T-helper 17 cell (primary cell): ENCODE measurements at places on chromosomes 3 and 15.

DNA sequence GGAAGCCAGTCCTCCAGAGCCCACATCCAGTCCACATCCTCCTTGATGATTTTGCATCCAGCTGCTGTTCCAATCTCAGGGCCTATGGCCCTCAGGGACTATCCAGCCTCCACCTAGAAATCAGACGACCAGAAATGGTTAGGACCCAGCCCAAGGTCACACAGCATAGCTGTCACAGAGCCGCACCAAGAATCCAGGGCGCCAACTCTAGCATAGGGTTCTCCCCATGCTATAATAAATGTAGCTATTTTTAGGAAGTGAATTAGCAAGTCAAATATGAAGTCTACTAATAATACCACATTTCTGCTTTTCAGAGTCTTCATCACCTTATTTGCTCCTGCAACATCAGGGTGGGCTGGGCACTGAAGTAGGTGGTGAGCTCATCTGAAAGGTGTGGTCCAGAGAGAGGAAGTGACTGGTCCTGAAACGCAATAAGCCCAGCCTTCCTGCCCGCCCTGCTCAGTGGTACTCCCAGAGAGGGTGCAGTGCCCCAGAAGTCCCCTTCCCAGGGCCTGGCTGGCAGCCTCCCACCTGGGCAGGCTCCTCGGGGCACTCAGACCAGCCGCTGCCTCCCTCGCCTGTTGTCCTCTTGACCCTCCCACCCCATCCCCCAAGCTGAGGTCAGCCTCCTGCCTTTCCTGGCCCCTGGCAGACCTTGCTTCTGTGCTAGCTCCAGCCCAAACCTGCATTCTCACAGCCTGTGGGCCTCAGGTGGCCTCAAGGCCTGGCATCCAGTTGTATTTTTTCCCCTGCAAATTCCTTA, 17.6 kb upstream of the CYP11A1 start:
- DNase-seq = no peak

DNA sequence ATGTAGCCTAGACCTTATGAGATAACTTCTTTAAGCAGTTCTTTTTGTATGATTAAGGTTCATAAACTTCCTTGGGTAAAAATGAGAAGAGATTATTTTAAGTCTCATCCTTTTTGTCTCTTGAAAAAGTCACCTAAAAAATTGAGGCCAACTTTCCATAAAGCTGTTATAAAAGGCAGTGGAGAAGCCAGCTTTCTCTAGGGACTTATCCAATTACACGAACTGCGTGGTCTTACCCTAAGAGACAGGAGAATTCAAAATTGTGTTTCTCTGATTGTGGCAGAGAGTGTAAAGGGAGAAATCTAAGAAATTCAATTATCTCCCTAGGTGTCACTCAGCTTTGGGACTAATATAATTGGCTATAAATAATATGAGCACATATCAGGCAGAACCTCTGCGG, 262.0 kb downstream of the SHOX2 start:
- no peak for DNase-seq

GRCh38 chr3:123310741-123311140, 109.0 kb downstream of the SEC22A start:
- DNase-seq = no peak

DNA sequence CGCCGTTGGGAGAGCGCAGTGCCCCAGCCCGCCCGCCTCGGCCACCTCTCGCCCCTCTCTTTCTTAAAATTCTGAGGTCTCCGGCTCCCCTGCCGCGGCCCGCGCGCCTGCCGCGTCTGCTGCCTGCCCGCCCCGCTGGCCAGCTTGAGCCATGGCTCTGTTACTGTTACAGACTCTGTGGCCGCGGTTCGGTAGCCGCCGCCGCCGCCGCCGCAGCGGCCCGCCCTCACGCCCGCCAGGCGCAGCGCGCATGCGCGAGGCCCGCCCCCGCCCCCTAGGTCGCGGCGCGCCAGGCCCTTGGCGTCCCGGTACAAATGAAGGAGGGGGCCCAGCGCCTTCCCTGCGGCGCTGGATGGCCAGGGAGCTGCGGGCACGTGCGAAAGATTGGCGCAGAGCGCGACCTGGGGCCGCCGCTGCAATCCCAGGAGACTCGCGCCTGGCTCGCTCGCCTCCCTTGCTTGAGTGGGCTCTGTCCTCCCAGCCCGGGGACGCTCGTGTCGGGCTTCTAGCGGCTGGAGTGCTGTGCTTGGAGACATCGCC, at the start of gene ONECUT1:
Gene ONECUT1, minus strand, starts transcription at position 168 of the 540 bp plus-strand sequence. CDS start 452 bp downstream, outside the sequence.
- DNase-seq = peak; percentile 45

GRCh38 chr3:43074482-43074881, 31.4 kb downstream of the POMGNT2 start:
- no peak for DNase-seq

DNA sequence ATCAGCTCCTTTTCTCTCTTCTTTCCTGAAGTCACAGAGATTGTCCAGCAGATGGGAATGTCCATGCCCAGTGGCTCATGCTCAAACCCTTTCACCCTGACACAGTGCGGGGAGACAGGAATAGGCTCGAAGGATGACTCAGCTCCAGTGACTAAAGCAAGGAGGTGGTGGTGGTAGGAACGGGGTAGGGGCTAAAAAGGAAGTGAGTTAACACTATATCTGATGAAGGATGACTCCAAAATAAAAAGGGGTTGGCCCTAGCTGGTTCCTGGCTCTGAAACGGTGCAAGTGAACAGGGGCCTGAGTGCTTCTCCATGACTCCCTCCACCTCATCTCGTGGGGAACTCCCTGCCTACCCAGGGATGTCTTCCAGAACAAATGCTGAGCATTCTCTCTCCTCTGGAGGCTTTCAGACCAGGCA, 167.4 kb upstream of the LPP start:
- no peak for DNase-seq

- DNase-seq = no peak
These were observed 16.6 kb downstream of the TMEM158 start for GRCh38 chr3:45209526-45209925.

GRCh38 chr3:112858410-112859069, 11.9 kb upstream of the CD200R1L start:
- DNase-seq = no peak

- DNase-seq = no peak
These were observed 10.6 kb upstream of the PARL start for GRCh38 chr3:183895296-183895695.

DNA sequence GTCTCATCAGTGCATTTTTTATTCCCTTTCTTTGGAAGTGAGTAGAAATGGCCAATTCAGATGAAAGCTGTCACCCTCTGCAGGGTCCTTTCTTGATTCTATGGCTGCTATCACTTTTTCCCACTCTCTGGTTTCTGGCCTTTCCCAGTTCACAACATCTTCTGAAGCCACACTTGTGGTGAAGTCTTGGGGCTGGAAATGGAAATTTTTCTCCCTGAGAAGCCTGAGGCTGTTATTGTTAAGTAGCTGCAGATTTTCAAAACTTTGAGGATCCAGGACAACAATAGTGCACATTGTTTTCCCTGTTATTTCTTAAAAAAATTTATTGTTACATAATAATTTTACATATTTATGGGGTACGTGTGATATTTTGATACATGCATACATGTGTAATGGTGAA, 250.3 kb upstream of the RASGRP1 start:
- DNase-seq = no peak

- DNase-seq = no peak
These were observed 11.7 kb downstream of the PXYLP1 start for GRCh38 chr3:141243271-141243707.

DNA sequence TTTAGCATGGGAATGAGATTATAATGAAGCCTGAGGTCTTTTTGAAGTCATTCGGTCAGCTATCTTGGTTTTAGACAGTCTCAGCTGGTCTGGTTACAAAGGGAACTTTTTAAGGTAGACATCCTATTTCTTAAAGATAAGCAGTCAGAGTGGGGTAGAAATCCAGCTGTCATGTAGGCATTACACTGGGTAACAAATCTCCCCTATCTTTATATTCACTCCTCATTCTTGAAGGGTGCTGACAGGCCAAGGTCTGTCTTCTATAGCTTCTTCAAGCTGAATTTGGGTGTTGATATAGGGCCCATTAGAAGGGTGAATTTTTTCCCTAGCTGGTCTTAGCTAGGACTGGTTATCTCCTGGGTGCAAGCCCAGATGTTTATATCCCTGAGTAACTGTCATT, 21.2 kb upstream of the NDN start:
- DNase-seq = no peak

- no peak for DNase-seq
These were observed 894 bp upstream of the TM4SF4 start for GRCh38 chr3:149473357-149474249.

DNA sequence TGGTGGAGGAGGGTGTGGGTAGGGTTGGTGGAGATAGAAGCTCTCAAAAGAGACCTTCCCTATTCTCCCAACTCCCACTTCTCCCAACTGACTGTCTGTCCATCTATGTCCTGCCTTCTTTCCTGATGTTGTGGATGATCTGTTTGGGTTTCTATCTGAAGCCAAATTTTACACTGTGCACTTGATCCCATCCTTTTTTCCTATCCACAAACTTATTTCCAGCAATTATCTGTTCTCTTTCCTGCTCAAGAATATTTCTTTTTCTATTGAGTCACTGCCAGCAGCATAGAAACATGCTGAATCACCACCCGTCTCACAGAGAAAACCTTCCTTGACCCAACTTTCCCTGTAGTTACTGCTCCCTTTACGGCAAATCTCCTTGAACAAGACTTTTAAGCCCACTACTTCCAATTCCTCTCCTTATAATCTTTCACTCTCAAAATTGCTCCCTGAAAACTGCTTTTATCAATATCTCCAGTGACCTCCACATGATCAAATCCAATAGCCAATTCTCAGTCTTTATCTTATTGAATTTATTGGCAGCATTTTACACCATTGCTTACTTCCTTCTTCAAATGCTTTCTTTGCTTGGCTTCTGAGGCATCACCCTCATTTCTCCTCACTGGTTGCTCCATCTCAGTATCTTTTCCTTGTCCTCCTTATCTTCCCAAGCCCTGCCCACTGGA, 141.2 kb upstream of the SLC7A14 start:
- no peak for DNase-seq

DNA sequence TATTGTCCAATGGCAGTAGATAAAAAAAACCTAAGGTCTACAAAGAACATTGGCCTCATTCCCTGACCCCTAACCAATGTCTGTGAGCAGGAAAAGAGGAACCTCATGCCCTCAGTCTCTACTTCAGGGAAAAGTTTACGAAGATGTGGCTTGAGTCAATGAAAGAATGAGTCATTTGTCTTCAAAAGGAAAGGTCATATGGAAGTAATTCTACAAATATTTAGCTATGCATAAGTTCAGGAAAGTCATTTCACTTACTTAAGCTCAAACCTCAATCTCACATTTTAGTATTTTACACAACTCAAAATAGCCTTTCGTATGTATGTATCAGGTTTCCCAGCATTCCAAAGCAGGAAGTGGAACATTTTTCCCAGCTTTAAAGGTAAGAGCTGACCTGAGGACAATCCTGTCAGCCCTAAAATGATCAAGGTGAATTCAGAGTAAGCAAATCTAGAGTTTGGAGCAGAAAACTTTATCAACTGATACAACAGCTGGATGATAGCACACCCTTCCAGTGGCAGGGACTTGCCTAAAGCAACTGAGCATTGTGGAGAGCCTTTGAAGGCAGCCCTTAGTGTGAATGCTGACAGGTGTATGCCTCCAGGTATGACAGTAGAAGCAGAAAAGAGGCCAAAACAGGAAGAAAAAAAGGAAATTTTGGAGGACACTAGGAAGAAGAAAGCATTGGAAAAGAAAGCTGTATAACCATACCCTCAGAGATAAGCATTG, 53.9 kb upstream of the ACKR4 start:
- DNase-seq = no peak

DNA sequence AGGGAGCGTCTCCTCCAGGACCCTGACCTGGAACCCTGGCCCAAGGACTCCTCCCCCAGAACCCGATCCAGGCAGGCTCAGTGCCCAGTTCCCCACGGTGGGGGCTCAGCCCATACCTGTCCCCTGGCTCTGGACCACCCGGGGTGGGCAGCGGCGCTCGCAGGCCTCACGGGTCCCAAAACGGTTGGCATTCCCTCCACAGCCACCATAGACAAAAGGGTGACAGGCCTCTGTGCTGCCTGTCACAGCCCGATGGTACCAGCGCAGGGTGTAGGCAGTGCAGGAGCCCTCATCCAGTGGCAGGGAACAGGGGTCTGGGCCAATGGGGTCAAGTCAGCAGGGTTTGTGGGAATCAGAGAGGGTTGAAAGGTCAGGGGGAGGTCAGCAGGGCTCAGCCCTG, 1.1 kb upstream of the UCN2 start:
- no peak for DNase-seq

DNA sequence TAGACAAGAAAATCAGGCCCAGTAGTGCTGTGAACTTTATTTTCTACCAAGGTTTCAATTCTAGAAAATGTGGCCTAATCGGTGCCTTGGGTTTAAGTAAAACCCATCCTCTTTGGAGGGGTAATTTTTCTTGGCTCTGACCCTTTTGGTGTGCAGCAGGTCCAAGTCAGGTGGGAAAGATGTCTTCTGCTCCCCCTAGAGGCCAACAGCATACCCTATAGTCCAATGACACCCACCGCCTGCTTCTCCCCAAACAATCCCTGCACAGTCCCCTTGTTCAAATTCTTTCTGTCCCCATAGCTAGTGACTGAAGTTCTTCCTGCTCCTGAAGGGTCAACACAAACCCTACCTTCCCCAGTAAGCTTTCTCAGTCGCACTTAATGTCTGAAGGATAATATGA, 261.8 kb upstream of the GOLGA6L4 start:
- no peak for DNase-seq

DNA sequence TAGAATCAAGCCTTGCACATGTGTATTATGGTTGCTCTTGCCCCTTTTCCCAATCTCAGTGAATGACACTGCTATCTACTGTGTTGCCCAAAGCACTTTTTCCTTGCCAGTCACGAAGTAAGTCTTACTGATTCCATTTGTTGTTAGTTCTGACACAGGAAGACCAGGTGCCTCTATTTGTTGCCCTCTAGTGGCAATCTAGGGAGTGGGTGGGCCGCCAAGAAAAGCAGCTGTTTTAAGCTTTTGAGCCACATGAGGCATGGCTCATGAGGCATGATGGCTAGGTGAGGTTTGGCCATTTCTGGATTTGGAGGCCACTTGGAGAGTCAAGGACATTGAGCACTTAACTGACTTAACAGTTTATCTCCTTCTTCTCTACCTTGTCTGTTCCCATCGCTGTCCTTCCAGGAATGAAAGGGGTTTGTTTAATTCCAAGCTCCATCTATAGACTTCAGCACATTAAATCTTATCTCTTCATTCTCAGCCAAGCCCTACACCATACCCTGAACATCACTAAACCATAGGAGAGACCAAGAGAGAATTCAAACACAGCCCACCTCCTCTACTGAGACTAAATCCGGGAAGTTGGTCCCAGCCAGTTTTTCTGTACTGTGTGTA, 103.1 kb downstream of the HCN4 start:
- peak; percentile 48 for DNase-seq

- DNase-seq = no peak
These were observed 33.6 kb downstream of the CD276 start for GRCh38 chr15:73717802-73718201.

DNA sequence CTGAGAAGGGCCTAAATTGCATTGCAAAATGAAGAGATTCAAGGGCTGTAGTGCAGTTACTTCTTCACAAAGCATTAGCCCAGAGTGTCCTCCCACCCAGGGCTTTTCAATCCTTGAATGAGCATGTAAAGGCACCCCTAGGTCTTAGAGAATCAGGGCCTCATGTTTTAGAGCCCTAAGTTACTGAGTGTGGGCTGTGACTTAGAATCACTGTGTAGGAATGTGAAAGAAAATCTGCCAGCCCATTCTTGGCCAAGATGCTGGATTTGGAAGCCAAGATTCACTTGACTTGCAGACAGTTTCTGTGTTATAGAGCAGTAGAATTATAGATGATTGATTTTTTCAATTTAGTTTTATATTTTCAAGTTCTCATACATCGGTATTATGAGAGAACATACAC, 153.2 kb downstream of the MYRIP start:
- DNase-seq = no peak

GRCh38 chr3:123880998-123881561, 3.1 kb downstream of the MYLK start:
- no peak for DNase-seq
